ENCODE measurements at places on chromosomes 5 and 9. TPM values are rescaled to one million over a fixed set of nuclear protein-coding genes. Genes with fewer than 3 reads are reported as not detected.

PCDHGA7 gene
- total RNA-seq: under 0.01 TPM

CDH9 gene
- not detected for total RNA-seq

STPG3 gene
- not detected for total RNA-seq

ARHGEF39 gene
- 0.34 TPM for total RNA-seq

ADAMTS2 gene
- not detected for total RNA-seq

All from nasal cavity respiratory epithelium epithelial cell of viscerocranial mucosa (primary cell).